ENCODE measurements at places on chromosomes 2 and 18.

- no peak for DNase-seq
Measured at GRCh38 chr2:75055142-75055819, 96.8 kb downstream of the POLE4 start.

DNA sequence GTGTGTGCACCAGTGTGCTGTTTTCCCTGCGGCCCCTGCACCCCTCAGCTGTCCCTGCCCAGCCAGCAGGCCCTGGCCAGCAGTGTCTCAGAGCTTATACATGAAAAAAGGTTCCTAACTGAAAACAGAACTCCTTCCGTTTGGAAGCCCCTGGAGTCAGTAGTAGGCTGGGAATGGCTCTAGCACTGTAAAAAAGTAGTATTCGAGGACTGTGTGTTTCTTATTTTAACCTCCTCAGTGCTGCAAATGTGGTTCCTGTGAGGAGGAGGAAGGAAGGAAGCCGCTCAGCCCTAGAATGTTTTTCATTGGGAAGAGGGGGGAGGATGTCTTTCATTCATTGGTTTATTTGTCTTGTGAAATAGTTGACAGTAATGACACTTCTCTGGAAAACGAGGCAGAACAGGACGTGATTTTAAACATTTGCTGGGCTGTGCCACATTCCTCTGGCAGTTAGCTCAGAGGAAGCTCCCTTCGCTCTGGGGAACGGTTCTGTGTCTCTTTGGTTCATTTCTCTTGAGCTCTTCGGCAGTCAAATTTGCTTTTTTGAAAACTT, 103.5 kb downstream of the SPTBN1 start:
- no peak for DNase-seq

GRCh38 chr2:196635156-196635555, 4.4 kb upstream of the CCDC150 start:
- DNase-seq = no peak

- DNase-seq = peak; percentile 44
Measured at GRCh38 chr2:237433920-237434676, 20.1 kb upstream of the COL6A3 start.

DNA sequence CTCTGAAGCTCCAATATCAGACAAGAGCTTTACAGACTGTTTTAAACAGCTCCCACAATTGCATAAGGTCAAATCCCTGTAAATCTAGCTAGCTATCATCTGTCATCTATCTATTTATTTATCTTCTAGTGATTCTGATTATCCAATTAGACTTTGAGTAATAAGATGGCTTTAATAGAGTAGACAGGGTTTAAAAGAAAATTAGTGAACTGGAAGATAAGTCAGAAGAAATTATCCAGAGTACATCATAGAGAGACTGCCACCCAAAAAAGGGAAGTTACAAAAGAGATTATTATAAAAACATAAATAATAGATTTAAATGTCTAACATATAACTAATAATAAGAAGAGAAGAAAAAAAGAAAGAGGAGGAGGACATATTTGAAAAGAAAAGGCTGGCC, 8.0 kb upstream of the ZC3H8 start:
- DNase-seq = no peak

- DNase-seq = no peak
Measured at GRCh38 chr2:29517413-29517812, 402.2 kb downstream of the CLIP4 start.

GRCh38 chr2:2702385-2702784, 371.3 kb upstream of the MYT1L start:
- DNase-seq = no peak

DNA sequence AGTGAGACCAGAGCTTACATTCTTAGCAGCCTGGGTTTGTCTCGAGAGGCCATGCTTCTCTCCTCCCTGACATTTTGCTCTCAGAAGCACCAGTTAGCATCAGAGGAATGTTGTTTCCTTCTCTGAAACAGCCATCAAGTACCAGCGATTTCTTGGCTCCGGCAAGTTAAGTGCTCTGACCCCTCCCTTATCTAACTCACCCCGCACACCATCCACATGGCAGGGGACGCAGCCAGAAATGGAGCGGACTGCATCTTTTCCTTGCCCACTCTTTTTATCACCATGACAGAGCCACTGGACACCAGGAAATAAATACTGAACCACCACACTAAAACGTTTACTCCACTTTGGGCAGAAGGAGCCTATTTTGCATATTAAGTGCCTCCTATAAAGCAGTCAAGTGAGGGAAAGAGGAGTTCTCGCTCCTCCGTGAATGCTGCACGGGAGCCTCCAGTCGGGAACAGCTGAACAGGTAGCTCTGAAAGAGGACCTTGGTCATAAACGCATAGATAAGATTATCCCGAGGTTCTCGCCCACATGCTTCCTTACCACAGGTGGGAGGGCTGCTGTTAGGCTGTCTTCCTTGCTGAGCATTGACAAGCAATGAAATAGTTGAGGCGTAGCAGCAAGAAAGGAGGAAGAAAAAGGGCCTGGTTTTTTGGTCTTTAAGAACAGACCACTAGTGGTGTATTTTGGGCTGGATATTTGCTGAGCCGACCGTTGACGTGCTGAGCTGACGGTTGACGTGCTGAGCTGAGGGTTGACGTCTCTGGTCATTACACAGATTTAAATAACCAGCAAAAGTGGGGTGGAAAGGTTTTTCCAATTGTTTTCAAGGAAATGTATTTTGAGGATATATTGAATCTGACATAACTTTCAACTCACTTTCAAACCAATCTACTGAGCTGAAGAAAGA, 71.4 kb upstream of the ITGB6 start:
- no peak for DNase-seq

DNA sequence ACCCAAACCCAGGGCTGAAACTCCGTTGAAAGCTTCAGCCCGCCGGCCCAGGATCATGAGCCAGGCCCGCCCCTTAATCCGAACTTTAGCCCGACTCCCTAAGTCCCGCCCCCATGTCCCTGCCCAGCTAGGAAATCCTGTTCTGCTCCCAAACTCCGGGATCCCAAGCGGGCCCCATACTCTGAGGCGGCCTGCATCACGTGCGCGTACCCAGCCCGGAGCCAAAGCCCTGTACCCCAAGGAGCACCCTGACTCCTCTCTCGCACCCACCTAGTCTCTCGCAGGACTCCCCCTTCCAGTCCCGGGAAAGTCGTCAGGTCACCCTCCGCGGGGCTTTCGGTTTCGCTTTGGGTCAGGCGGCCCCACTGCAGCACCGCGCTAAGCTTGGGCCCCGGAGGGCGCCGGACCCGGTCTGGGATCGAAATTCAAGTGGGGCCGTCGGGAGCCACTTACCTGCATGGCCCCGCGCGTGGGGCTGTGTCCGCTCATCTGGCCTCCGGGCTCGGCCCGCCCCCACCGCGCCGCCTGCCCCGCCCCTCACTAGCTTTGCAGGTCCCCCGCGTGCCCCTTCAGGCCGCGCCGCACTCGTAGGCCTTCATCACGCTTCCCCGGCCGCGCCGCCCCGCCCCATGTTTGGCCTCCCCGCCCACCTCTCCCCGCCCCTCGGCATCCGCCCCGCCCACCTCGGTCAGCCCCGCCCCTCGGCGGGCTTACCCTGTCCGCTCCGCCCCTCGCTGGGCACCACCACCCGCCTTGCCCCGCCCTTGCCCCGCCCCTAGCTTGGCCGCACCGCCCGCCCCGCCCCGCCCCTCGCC, at the start of gene DNPEP:
DNPEP (minus strand) TSS at position 607 of the 815 bp plus-strand sequence; CDS start at position 489, 118 bp downstream.
- peak; percentile 93 for DNase-seq

- DNase-seq = no peak
Measured at GRCh38 chr2:193112986-193113385, 918.3 kb upstream of the TMEFF2 start.

GRCh38 chr2:9832586-9832985, 10.7 kb upstream of the TAF1B start:
- no peak for DNase-seq

GRCh38 chr2:212052412-212053159, 486.0 kb downstream of the ERBB4 start:
- DNase-seq = no peak

GRCh38 chr2:43708891-43709290, 32.7 kb upstream of the C1GALT1C1L start:
- DNase-seq = no peak

DNA sequence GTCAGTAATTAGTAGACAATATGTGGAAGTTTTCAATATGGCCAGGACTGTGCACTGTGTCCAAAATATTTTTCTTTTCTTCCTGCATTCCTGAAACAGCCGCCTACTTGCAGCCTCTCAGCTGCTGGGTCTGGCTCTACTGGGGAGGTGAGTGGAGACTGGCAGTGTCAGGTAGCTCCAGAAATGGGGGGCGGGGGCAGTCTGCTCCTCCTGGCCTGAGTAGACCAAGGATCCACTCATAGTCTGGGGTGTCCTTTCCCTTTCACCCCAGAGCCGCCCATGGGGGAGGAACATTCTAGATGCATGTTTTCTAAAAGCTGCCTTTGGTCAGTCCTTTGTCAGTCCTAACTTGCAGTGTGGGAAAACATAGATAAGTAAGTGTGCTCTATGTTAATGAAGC, 23.7 kb downstream of the TRAF3IP1 start:
- no peak for DNase-seq

DNA sequence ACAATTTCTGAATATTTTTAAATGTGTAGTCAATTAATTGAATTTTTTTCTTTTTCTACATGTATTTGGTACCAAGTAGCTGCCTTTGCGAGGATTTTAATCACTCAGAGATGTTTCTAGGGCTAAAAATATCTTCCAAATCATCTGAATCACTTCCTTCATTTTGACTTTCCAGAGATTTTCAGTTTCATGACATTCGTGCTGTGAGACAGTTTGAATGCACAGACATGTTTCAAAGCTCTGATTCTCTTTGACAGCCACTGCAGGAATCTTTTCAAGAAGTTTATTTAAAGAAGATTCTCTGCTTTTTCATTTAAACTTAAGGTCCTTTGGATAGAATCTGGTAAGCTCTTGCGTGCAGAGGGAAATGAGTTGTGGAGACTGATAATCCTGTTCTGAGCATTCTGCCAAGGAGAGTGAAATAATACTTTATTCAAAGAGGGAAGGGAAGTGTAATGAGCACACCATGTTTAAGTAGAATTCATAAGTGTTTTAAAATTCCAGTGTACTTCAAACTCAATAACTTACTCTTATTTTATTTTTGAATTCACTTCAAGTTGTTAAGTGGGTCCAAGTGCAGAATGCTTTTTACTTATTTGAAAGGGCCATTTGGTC, 9.7 kb downstream of the CYBRD1 start:
- DNase-seq = no peak

DNA sequence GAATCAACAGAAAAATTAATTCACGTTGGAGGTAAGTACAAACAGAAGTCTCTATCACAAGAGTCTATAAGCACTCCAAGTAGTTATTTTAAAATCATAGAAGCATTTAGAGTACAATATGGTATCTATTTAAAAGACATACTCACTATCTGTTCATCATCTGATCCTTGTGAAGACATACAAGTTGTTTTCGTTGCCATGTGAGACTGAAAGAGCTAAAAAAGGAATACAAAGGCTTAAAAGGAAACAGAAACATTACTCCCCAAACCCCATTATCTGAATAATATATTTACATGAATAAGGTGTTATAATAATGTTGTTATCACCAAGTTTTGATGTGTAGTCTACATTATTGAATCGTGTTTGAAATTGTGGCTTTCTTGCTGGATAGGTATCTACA, 20.9 kb downstream of the SEPTIN10 start:
- DNase-seq = no peak

DNA sequence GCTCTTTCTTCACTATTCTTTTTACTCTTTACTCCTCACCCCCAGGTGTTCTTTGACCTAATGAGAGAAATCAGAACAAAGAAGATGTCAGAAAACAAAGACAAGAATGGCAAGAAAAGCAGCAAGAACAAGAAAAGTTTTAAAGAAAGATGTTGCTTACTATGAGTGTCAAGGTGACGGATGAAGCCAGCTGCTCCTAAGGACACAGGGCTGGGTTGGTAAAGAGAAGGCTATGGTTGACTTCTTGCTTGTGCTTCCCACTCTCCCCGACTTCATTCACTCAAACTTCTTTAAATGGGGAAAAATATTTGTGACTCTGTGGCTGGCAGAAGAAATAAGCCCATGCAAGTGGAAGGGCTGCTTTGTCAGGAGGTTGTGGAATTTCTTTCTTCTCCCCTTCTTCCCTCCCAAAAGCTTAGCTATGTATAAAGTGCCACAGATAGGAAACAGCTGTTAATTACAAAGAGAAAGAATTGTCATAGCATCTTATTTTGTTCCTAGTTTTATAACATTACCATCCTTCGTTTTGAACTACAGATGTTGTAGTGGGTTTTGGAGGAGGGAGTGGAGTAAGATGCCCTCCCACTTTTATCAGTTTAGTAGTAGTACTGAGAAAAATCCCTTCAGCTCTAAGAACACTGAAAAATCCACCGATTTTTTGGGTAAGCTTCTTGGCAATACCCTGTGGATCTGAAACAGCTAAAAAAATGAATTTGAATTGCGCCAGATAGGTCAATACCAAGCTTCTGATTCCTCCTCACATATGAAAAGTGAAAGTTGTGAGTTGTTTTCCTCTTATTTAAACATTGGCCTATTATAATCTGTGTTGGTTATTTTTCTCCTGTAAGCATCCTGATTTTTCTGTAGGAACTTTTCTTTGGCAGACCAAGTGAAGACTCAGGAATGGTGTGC, 40.7 kb downstream of the RALB start:
- no peak for DNase-seq

GRCh38 chr2:64860276-64860885, 128.8 kb upstream of the SLC1A4 start:
- DNase-seq = no peak

DNA sequence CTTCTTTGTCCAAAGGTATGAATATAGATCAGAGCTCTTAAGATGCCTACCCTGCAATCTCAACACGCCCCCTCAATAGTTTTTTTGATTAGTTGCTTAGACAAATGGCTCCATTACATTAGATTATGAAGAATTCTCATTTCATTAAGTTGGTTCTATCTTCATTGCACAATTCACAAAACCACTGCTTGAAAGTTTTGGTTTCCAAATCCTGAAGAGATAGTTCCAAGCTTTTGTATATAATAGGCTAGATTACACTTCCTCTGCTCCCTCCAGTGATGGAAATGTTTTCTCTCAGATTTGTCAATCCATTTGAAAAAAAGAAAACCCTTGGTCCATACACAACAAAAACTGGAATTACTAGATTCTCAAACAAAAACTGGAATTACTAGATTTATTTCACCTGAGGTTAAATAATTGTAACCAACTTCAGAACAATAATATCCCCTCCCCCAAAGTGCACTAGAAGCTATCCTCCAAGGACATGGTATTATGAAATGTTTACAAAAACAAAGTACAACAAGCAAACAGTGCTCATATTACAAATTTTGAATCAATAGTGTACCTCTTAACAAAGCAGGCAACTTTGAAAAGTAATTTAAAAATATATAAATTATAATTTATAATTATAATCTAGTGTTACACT, 6.8 kb upstream of the TLK1 start:
- no peak for DNase-seq

GRCh38 chr2:153268941-153269461, 209.6 kb downstream of the RPRM start:
- no peak for DNase-seq

GRCh38 chr2:233100192-233100998, 40.3 kb downstream of the INPP5D start:
- no peak for DNase-seq

- DNase-seq = no peak
Measured at GRCh38 chr18:22451796-22452195, 34.1 kb upstream of the CTAGE1 start.

DNA sequence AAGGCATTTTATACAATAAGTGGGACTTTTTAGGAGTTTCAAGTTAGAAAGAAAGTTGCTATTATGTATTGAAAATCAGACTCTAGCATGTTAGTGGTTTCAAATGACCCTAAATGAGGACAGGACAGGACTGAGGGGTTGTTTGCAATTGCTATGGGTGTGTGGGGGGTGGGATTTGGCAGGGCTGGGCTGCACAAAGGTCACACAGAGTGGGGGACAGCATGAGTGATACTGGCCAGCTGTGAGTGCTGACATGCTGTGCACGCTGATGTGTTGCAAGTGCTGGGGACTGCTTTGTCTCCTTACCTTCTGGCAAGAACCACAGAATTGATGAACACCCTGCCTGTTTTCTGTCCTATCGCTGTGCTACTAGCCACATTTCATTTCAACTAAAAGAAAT, 29.8 kb downstream of the RNMT start:
- DNase-seq = no peak

Measured in NCI-H345 (cell line).